Frontal cortex (tissue), 4 donors: ENCODE measurements at places on chromosomes 1 and 21.

- no peak for DNase-seq
These were observed 21.6 kb upstream of the TRAF5 start for GRCh38 chr1:211305044-211305443.

GRCh38 chr1:8373581-8374241 lies 55.8 kb downstream of the SLC45A1 start:
- no peak for DNase-seq

GRCh38 chr1:81329041-81329440 lies 471.7 kb upstream of the ADGRL2 start:
- DNase-seq, result no peak

GRCh38 chr21:36199021-36199420 lies 42.4 kb downstream of the DOP1B start:
- no peak for DNase-seq

GRCh38 chr1:163291461-163291860 lies 30.3 kb upstream of the NUF2 start:
- DNase-seq, result no peak
